ENCODE measurements at places on chromosomes 13 and 19.

DNA sequence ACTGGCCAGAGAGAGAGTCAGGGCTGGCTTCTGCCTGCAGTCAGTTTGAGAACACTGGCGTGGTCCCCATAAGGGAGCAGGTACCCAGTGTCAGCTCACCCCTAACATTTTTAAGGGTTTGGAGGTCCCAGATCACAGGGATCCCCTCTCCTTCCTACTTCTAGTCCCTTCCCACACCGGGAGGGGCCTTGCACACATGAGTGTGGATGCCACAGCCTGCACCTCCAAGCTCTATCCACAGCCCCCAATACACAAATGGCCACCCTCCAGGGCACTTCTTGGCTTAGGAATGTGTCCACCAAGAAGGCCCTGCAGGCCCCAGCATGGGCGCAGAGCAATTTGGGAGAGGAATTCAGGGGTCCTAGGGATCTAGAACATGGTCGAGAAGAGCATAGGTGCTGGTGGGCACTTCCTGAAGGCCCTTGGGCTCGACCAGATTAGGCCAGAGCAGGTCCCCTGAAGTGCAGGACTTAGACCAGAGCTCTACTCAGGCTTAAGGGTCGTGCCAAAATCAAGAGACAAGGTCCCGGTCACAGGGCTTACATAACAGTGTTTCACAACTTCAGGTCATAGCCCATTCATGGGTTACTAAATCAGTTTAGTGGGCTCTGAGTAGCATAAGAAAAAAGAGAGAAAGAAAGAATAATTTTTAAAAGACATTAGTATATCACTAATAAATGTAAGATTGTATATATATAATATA, 16.0 kb downstream of the FXYD5 start:
- peak; percentile 5 for DNase-seq

DNA sequence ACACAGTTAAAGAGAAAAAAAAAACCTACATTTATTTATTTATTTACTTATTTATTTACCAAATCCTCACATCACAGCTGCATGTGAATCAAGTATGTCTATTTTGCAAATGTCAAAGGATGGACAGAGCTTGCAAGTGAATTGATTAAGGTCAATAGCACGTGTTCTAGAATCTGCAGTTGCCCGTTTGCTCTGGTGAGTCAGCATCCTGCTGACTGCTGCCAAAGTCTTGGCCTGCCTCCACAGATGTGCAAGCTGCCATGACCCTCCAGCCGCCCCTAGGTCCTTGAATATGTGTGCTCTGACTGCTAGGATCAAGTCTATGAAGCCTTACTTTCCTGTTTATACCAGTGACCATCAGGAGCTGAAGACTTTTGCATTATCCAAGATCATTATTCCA, 320.6 kb downstream of the GPC5 start:
- peak; percentile 14 for DNase-seq

DNA sequence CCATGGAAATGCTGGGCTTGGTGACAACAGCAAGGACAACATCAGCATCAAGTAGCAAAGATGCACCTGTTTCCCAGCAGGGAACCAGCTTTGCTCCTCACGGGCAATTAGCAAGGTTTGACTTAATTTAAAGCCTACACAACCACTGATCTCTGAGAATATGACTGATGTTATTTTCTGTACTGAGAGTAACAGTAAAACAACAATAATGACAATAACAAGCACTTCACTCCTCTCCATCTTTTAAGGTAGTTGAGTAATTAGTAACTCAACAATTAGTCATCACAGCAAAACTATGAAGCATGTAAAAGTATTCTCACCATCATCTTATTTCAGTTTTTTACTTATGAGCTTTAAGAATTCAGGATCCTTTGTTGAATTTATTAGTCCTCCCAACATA, 37.3 kb downstream of the ENOX1 start:
- no peak for DNase-seq

DNA sequence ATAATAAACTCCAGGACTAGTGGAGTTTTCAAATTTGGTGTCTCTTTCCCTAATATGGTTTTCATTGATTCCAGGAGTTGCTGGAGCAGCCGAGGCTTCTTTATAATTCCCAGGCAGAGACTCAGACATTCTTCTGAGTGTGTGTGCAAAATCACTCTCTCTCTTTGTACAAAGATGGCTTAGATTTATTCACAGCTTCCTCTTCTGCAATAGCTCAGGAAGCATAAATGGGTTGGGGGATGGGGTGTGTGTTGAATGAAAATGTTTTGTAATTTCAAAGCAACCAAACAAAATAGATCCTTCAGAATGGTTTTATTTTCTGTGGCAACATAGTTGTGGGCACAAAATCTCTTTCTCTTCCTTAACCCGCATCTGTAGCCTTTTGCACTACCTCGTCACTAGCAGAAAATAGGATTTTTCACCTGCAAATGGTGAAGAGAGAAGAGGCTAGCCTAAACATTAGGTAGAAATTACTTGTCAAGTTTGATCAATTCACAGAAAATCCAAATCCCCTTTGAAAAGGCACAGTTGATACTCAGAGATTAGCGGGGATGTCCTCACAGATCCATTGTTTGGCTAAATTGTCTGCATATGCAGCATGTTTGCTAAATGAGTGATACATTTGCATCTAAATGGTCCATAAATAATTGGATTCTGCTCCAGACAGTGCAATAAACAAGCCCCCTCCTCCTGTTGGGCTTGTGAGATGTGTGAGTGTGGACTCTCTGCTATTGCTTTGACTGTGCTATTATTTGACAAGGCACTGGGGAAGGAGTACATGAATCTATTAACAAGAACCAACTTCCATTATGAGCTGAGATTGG, 66.7 kb downstream of the CBY2 start:
- no peak for DNase-seq

- DNase-seq, result no peak
These were observed 38.5 kb downstream of the SPATA13 start for GRCh38 chr13:24199016-24199415.

GRCh38 chr13:95902741-95903140, 150.5 kb downstream of the UGGT2 start:
- DNase-seq, result no peak

DNA sequence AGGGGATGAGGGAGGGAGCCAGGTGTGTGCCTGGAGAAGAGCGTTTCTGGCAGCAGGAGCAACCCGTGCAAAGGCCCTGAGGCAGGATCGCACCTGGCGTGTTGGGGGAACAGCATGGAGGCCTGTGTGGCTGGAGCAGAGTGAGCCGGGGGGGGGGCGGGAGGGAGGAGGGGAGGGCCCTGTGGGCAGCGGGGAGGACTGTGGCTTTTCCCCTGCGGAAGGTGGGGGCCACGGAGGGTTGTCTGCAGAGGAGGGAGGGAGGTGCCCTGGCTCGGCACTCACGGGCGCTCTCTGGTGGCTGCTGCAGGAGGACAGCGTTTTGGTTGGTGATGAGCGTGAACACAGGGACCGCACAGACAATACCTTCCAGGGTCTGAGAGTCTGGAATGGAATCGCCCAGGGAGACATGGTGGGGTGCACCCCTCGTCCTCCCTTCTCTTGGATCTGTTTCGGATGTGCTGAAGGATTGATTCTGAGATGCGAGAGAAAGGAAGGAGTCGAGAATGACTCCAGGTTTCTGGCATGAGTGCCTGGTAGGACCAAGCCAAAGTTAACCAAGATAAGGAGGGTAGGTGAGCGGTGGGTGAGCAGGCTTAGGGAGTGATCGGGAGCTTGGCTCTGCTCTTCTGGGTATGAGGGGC, 6.5 kb downstream of the RAB11B start:
- peak; percentile 76 for DNase-seq

- DNase-seq, result no peak
These were observed 15.9 kb upstream of the SLC35E1 start for GRCh38 chr19:16587833-16588823.

DNA sequence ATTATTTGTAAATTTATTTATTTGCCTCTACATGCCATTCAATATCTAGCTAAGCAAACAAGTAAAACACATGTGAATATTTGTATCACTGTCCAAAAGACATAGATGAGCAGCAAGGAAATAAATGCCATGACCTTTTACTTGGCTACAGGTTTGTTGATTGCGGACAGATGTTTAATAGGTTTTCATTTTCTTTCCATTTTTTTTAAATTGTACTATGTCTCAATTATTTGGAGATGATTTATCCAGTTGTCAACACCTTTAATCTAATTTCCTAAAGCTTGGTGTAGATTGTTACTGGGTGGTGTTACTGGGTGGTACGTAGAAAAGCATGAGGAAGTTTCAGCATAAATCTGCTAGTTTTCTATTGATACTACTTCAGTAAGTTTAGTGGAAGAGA, 560.6 kb upstream of the SPRY2 start:
- no peak for DNase-seq

DNA sequence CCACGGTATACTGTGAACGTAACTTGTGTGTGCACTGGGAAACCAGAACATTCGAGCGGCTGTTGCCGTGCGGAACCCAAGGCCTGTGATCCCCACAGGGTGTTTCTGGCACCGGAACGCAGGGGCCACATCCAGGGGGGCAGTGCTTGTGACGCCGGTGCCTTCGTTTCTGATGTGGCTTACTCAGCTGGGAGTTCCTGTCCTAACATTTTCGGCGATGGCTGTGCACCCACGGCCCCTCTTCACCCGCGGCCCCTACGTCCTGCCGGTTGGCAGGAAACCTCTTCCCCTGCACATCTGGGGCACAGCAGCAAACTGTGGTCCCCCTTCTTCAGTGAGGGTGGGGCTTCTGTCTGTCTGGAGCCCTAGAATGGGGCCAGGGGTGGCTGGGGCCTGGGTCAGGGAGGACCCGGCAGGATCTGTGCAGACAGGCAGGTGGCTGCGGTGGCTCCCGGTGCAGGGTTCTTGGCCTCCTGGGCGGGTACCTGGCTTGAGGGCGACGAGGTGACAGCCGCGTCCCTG, 26.2 kb downstream of the CSNK1G2 start:
- DNase-seq, result no peak

GRCh38 chr13:94212196-94212595, 267.3 kb downstream of the DCT start:
- no peak for DNase-seq

GRCh38 chr13:21039097-21039800, 22.1 kb downstream of the LATS2 start:
- no peak for DNase-seq

DNA sequence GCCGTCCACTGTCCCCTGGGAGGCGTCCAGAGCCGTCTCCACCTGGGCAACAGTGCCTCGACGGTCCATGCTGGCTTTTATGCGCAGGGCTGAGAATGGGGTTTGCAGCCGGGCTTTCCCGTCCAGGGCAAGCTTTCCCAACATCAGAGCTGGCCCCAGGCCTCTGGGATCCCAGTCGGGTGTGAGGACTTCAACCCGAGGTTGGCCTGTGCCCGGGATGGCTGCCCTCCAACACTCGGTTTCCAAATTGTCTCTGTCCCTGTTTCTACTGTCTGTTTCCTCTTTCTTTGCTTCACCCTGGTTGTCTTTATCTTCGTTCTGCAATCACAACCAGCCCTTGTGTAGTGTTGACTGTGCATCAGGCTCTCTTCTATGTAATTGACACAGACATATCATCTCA, at the start of gene IFNL4:
TSS of gene IFNL4 (minus strand) at position 51 of the 400 bp plus-strand sequence.
- DNase-seq, result no peak

DNA sequence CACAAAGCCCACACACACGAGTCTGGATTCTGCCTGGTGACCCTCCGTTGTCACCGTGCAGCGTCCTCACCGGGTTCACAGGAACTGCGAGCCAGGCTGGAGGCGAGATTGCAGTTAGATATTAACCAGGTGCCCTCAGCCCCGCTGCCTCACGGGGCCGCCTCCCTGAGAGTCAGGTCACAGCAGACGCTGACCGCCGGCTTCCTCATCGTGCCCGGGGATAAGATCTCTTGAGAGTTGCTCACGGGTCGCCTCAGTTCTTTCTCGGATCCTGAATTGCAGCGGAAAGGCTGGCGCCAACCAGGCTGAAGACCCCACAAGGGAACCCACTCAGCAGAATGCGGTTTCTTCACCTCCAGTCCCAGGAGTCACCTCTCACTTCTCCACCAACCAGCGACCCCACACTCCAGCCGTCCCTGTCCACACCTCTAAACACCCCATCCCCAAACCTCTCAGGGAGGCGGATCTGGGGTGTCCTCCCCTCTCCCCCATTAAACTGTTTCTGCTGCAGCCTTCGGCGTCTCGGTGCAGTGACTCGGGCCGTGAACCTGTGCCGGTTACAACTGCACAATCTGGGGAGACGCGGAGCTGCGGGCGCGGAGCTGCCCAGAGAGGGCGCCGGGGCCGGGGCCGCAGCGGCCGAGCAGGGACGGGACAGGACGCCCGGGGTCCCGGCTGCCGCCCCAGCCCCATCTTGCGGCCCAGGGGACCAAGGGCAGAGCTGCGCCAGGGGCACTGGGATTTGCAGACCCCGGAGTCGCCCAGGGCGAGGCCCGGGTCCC, 591 bp downstream of the ZNF823 start:
- no peak for DNase-seq

DNA sequence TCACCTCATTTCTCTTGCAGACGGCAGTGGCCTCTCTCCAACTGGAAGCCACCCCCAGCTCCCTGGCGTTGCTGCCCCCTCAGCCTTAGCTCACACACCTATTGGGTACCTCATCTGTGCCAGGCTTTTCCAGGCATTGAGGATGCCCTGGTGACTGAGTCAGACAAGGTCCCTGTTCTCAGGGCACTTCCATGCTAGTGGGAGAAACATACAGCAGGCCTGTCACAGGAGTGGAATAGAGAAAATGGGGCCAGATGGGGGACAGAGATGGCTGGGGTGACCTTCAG, 33.9 kb downstream of the CAPN12 start:
- DNase-seq, result no peak

GRCh38 chr19:48487948-48488347, 18.8 kb downstream of the CYTH2 start:
- peak; percentile 96 for DNase-seq
